ENCODE measurements at places on chromosomes 2 and 18.

GRCh38 chr2:96773922-96774321 is 13.2 kb downstream of the CNNM4 start:
- no peak for DNase-seq

GRCh38 chr2:167506395-167506794 is 618.1 kb downstream of the XIRP2 start:
- DNase-seq, result no peak

DNA sequence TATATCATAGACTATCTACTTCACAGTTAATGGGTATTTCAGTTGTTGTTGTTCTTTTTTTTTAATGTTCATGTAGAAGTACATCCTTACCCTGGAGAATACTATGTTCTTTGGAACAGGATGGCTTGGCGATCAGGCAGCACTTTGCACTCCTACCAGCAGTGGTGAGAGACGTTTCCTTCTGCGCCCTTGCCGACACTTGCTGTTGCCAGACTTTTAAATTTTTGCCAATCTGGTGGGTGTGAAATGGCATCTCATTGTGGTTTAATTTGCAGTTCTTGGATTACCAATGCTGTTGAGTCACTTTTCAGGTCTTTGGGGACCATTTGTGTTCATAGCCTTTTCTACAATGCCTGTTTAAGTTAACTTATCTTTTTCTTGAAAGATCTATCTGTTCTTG is 197.3 kb downstream of the SH3RF3 start:
- DNase-seq, result no peak

GRCh38 chr2:67581751-67582150 is 184.6 kb downstream of the ETAA1 start:
- no peak for DNase-seq

DNA sequence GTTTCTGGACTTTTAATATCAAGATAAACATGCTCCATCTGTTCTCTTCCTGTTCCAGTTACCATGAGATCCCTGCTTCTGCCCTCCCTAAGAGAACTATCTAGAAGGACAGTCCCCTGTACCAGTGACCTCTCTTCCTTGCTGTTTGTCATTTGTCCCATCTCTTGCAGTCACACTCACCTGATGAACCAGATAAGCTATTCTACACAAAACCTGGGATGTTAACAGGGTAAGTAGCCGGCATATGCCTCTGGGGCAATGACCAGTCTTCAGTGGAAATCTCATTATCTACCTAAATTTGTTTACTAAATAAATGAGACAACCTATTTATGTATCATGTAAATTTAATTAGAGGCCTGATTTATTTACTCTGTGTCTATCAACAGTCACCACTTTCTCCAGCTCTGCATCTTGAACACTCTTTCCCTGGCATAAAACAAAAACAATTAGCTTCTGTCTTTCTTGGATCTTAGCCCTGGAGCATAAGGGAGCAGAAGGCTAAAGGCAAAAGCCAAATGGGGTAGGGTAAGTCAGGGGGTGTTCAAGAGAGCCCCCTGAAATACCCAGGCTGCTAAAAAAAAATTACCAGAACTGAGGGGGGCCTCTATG is 337.7 kb downstream of the ALK start:
- DNase-seq, result no peak

DNA sequence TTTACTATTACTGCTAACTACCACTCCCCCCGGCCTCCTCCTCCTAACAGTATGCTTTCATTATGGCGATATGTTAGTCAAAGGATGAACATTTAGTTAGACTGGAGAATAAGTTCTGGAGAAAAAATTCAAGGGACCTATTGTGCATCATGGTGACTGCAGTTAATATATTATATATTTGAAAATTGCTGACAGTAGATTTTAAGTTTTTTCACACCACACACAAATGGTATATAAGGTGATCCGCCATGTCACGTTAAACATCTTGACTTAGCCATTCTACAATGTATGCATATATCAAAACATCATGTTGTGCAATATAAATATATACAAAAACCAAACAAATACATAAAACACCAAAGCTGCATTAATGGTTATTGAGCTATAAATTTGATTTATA is 873.7 kb downstream of the CNTNAP5 start:
- no peak for DNase-seq

DNA sequence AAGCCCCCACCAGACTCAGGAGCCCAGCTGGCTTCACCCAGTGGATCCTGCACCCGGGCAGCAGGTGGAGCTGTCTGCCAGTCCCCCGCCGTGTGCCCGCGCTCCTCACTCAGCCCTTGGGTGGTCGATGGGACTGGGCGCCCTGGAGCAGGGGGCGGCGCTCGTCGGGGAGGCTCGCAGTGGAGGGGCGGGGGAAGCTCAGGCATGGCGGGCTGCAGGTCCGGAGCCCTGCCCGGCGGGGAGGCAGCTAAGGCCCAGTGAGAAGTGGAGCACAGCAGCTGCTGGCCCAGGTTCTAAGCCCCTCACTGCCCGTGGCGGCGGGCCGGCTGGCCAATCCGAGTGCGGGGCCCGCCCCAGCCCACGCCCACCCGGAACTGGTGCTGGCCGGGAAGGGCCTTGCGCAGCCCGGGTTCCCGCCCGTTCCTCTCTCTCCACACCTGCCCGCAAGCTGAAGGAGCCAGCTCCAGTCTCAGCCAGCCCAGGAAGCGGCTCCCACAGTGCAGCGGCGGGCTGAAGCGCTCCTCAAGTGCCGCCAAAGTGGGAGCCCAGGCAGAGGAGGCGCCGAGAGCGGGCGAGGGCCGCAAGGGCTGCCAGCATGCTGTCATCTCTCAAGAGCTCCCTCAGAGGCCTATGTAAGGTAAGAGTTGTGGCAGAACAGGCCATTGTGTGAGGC is 1307.8 kb upstream of the TMEFF2 start:
- no peak for DNase-seq

DNA sequence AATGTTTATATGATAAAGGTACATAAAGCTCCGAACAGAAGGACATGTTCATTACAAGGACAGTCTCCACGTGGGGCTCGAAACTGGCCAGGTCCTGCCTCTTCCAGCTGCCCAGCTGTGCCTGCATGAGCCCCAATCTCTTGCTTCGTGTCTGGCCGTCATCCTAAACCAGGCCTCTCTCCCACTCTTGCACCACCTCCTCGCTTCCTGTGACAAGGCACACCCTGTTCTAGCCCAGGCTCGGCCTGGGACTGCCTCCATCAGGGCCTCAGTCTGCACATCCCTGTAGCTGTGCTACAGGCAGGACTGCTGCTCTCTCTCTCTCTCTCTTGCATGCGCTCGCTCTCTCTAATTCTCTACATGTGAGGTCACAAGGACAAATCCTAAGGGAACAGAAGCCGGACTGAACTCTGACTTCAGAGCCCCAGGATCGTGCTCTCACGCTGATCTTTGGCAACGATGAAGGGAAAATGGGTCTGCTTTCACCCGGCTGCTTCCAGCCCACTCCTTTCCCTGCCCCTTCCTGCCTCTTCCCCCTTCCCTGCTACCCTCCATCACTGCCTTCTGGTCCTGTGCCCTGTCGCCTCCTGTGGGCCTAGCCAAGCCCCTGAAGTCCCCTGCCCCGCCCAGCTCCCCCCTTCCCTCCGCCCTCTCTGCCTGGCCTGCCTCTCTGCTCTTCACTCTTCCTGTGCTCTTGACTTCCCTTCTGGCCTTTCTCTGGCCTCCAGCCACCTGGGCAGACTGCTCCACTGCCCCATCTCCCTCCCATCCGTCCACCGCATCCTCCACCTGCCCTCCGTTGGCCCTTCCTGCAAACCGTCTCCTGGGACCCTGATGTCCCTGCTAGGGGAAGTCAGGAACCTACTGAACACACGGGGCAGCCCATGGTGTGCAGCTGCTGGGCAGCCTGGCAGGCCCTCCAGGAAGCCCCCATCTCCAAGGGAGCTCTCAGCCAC is 7.8 kb upstream of the GPR55 start:
- DNase-seq, result no peak

GRCh38 chr2:71277147-71277475 is 50.2 kb upstream of the PAIP2B start:
- no peak for DNase-seq

DNA sequence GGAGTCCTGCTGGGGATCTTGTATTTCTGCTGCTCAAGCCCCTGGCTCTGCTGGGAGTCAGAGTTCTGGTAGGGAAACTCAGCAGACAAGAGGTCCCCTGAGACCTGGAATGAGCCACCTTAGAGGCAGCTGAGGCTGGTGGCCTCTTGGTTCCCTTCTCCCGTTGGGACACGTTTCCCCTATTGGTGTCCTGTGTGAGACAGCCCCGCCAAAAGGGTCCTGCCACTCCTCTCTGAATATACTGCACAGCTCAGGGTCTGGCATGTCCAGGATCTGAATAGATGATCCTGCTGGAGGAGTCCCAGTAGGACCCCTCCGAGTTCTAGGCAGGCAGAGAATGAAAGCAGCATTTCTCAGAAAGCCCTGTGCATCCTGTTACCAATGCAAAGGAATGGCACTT is 2.0 kb upstream of the RALB start:
- no peak for DNase-seq

Measured in NCI-H1417 treated with DMSO at 0.1 percent for 48 hours (cell line).